Stimulated activated naive CD8-positive, alpha-beta T cell treated with anti-CD3 and anti-CD28 coated beads, Interleukin-15, Interleukin-2, amounts not matched to agents 100 U/mL and 50 U/mL, for 24 hours (primary cell): ENCODE measurements at places on chromosomes 2 and 18.

- no peak for DNase-seq
Measured at GRCh38 chr2:61463769-61464475, 7.0 kb downstream of the USP34 start.

GRCh38 chr2:122101319-122101718 is 345.9 kb downstream of the TSN start:
- DNase-seq = no peak

DNA sequence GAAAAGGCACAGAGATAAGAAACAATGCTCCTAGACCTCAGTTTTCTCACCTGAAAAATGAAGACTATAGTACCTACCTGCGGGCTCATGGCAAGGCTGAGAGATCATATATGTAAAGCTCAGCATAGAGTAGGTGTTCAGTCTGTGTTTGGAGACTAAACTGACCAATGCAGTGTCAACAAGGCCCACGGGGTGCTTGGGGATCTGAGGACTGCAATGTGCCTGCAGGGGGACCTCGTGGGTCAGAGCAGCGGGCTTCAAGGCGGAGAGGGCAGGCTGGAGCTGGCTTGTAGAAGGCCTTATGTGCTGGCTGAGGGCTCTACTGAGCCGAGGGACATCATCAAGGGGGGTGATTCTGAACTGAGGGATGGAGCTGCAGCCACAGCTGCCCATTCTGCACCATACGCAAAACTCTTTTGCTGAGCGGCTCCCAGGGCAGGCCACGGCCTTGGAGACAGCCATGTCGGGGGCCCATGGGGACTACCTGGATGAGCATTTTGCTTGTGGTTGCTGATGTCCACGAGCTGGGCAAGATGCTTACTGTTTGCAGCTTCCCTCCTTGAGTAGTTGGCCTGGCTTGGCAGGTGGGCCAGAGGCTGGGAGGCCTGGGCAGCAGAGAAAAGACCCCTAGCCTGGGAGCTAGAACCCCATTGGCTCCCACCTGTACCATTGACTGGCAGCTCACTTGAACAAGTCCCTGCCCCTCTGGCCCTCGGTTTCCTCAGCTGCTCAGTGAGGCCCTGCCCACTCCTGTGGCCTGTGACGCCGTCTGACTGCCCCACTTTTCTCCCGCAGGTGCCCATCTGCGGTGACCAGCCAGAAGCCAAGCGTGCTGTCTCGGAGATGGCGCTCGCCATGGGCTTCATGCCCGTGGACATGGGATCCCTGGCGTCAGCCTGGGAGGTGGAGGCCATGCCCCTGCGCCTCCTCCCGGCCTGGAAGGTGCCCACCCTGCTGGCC is 23.5 kb downstream of the STEAP3 start:
- DNase-seq = no peak

GRCh38 chr18:41378598-41378997 is 576.4 kb upstream of the PIK3C3 start:
- no peak for DNase-seq

- no peak for DNase-seq
Measured at GRCh38 chr18:24762511-24762910, 302.1 kb downstream of the HRH4 start.

DNA sequence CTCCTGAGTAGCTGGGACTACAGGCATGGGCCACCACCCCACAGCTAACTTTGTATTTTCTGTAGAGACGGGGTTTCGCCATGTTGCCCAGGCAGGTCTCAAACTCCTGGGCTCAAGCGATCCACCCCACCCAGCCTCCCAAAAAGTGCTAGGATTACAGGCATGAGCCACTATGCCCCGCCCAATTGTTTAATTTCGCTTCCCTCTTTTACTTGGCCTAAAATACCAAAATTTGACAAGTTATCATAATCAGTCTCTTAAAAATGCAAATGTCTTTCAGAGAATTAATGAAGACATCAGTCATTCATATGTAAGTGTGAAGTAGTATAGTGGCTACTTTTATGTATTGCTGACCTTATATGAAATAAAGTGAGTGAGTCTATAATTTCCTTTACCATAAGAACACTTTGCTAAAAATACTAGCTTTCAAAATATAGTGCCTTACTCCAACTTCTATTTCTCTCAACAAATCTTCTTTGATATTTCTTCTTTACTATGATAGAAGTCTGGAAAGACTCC is 9.8 kb downstream of the FBXO11 start:
- DNase-seq = no peak

- DNase-seq = peak; percentile 5
Measured at GRCh38 chr18:48831802-48832201, 119.0 kb downstream of the SMAD7 start.

GRCh38 chr2:208627110-208627884 is 220.7 kb downstream of the PTH2R start:
- DNase-seq = no peak

- DNase-seq = no peak
Measured at GRCh38 chr18:75129717-75130477, 79.0 kb downstream of the PTGR3 start.

DNA sequence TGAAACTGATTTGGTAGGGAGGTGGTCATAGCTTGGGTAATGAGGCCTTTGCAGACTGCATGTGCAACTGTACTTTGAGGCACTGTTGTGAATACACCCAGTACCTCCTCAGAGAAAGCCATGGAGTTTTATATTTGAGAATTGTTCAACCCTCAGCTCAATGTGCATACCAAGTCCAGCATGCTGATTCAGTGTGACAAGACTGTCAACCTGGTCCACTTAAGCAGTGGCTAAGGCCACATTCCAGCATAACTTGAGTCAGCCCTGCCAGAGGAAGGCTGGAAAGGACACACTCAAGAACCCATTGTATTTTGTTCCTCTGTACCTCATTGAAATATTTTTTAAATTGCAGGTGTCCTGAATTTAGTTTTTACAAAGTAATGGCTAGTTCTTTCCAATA is 121.8 kb upstream of the HNMT start:
- DNase-seq = no peak

GRCh38 chr2:109497463-109497862 is 116.3 kb downstream of the SEPTIN10 start:
- DNase-seq = no peak

DNA sequence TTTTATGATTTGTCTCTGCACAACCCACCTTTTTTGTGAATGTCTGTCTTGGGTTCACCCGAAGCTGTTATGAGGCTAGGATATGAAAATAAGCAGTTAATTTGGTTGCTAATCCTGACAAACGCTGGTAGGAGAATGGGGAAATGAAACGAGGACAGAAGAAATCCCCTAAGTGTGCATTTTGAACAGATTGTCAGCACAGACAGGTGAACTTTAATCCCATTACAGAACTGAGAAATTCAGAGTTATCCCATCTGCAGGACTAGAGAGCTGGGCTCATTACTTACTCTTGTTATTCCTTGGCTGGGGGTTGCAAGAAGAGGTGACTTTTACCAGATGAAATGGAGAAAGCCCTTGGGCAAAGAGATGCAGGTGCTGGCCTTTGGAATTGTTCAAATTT is 123.3 kb upstream of the NYAP2 start:
- no peak for DNase-seq

DNA sequence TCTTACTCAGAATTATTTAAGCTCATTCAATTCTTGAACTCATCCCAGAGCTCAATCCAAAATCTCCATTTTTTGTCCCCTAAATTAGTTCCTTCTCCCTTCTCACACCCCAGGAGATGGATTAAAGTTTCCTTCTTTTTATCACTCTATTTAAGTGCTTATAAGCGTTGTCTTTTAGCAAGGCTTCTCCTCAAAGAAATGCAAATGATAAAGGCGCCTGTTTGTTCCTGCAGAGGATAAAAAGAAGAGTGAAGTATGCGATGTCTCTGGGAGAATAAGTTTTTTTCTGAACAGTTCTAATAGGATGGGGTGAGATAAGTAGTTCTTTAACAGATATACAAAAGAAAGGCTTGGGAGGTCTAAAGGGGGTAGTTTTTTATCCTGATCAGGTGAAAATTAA is 303.3 kb downstream of the CNTNAP5 start:
- DNase-seq = no peak
